ENCODE measurements at places on chromosomes 1 and 21. TPM values are rescaled to one million over a fixed set of nuclear protein-coding genes. Genes with fewer than 3 reads are reported as not detected.

The ARMH1 gene
- total RNA-seq: 133 TPM

The AADACL3 gene
- not detected for total RNA-seq

The ICOSLG gene
- total RNA-seq: 8.3 TPM

The CA14 gene
- total RNA-seq: not detected

The P3H1 gene
- 51.1 TPM for total RNA-seq

The PLXNA2 gene
- not detected for total RNA-seq

The ADGRL2 gene
- 0.17 TPM for total RNA-seq

The TMPRSS15 gene
- not detected for total RNA-seq

The CHIA gene
- total RNA-seq: not detected

The PLEKHN1 gene
- 2.8 TPM for total RNA-seq

The ASCL5 gene
- total RNA-seq: not detected

The LPAR3 gene
- 0.21 TPM for total RNA-seq

The ZNF683 gene
- not detected for total RNA-seq

The HLX gene
- 5.7 TPM for total RNA-seq

The OR2L2 gene
- total RNA-seq: 0.07 TPM

The LRRC71 gene
- total RNA-seq: not detected

The RNF207 gene
- 54.7 TPM for total RNA-seq

The RGS8 gene
- not detected for total RNA-seq
